ENCODE measurements at places on chromosomes 1 and 21. TPM values are rescaled to one million over a fixed set of nuclear protein-coding genes. Genes with fewer than 3 reads are reported as not detected.

DNA sequence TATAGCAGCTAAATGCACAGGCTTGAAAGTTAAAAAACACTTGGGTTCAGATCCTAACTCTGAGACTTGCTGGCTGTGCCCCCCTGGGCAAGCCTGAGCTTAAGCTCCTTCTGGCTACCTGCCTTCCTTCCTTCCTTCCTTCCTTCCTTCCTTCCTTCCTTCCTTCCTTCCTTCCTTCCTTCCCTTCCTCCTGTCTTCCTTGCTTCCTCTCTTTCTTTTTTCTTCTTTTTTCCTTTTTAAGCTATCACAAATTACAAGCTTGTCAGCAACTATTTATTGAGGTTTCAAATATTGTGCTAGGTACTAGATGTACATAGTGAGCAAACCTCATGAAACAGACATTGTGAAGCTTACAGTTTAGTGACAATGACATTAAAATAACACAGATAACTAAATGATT lies 15.1 kb downstream of the SGIP1 start:
- no peak for DNase-seq

- DNase-seq, result no peak
These were observed 30.2 kb upstream of the DDX59 start for GRCh38 chr1:200699871-200700270.

DNA sequence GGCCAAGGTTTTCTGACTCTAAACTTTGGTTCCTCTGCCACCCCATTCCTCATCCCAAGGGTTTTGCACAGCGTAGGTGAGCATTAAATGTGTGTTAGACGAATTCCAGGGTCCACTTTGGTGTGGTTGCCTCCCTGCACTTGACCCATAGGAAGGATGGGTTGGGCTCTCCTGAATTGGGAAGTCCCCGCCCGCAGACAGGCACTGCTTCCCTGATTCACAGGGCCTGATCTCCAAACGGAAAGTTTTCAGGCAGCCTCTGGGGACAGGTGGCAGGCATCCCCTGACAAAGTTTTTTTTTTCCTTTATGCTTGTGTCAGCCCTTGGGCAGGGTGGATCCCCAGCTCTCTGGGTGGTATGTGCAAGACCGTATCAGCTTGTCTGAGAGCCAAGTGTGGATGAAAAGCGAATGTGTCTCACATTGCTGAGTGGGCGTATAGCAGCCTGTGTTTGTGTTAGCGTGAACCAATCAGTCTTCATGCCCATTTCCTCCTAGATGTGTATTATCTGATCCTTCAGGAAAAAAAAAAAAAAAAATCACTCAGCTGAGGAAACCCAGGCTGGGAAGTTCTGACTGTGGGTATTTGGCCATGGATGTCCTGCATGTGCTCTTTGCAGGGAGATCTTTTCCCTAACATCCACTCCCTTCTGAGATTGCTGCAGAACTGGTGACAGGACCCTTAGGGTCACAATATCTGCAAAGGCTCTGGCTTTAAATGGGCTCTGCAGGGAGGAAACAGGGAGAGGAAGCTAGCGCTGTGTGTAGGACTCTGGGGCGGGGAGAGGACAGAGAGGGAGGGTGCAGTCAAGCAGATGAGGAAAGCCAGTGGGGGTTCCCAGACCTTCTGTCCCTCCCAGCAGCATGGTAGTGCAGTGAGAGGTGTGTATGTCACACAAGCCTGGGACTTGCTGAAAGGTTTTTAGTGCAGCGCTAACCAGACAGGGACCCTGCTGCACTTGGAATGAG lies 42.2 kb upstream of the TRABD2B start:
- DNase-seq, result no peak

The TMEM61 gene
- total RNA-seq, result not detected

DNA sequence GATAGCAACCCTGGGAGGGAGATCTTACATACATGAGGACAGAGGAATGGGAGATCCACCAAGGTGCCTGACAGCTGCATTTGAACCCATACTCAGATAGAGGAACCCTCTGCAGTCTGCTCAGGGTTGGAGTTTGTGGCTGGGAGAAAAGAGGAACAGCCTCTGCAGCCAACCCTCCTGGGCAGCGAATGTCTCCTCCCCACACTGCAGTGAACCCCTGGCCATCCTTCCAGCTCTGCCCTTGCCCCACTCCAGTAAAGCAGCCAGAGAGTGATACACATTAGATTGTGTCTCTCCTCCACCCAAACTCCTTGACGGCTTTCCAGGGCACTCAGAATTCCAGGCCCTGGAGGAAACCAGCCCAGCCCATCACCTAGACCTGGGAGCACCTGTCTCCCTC lies 137.7 kb downstream of the RUNX1 start:
- DNase-seq, result no peak

The BMP8B gene
- not detected for total RNA-seq

DNA sequence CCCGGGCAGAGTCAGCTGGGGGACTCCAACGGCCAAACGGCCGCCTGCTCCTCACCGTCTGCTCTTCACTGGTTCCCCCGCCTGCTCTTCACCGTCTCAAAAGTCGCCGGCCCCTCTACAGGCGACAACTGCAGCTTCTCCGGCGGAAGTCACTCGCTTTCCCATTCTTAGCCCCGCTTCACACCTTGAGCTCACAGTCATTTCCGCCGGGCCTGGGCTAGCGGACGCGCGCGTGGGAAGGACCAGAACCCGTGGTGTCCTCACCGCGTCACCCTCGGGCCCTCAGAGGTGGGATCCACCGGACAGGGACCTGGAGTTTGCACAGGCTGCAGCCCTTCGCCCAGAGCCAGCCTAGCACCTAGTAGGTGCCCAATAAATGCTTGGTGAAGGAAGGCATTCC lies 27.9 kb upstream of the HJV start:
- no peak for DNase-seq

DNA sequence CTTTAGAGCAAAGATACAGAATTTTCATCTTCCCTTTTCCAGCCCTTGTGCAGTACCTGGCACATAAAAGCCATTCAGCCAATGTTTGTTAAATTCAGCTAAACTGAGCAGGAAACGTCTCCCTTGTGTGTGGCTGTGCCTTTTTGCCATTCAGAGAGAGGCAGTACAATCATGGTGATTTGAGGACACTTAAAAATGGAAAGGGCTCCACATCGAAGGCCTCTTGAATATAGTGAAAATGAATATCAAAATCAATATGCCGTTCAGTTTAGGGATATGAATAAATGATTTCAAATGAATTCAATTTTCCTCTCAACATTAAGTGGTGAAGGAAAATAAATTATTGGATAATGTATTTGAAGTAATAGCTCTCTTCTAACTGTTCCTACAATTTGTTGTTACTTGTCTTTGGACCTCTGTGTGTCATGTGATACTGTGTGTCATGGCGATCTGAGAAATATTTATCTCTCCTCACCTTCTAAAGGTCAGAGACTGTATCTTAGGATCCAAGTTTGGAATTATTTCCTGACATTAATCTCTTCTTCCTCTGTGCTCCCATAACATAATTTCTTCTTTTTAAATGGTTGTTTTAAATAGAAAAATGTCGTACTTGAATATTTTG lies 355.6 kb upstream of the ST6GALNAC5 start:
- no peak for DNase-seq

GRCh38 chr1:38006008-38006828 lies 904 bp upstream of the FHL3 start:
- DNase-seq, result no peak

GRCh38 chr1:2087766-2088165 lies 37.6 kb downstream of the PRKCZ start:
- no peak for DNase-seq

The PPCS gene
- 29.9 TPM for total RNA-seq

The PGLYRP4 gene
- not detected for total RNA-seq

The MTMR11 gene
- total RNA-seq, result 11.2 TPM

DNA sequence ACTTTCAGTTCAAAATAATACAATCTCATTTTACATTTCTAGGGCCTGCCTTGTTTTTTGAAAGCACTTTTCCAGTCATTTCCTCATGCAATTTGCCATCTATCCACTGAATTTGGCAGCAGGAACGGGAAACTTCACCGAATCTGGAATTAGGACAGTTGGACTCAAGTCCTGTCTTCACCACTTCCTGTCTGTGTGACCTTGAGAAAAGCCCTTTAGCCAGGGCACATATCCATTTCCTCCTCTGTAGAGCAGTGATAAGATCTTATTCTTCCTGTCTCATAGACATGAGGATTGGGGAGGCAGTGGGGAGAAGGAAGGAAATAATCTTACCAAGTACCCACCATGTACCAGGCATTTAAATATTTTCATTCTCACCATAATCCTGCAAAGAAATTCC lies 12.0 kb downstream of the VAV3 start:
- DNase-seq, result peak; percentile 46

- DNase-seq, result no peak
These were observed 219.2 kb upstream of the NR5A2 start for GRCh38 chr1:199808110-199808870.

GRCh38 chr1:244302876-244303609 lies 148.7 kb downstream of the ADSS2 start:
- DNase-seq, result peak; percentile 53

DNA sequence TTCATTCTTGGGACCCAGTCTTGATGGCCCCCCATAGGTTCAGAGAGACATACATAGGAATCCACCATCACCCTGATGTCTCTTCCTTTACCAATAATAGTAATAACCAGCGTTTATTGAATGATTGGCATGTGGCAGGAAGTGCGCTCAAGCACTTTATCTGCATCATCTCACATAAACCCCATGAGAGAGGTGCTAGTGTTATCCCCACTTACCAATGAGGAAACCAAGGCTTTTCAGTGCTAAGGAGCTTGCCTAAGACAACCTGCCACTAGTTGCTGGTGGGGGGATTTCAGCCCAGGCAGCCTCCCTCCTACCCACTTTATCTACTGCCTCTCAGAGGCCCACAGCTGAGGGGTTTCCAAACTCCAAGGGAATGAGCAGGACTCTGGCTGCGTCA lies 7.7 kb downstream of the LGR6 start:
- DNase-seq, result no peak

The ATP1A2 gene
- not detected for total RNA-seq

All from endothelial cell of umbilical vein (primary cell).